ENCODE measurements at places on chromosomes 16 and 17.

GRCh38 chr17:28194382-28194781 is 124.6 kb upstream of the TMEM97 start:
- DNase-seq: no peak

DNA sequence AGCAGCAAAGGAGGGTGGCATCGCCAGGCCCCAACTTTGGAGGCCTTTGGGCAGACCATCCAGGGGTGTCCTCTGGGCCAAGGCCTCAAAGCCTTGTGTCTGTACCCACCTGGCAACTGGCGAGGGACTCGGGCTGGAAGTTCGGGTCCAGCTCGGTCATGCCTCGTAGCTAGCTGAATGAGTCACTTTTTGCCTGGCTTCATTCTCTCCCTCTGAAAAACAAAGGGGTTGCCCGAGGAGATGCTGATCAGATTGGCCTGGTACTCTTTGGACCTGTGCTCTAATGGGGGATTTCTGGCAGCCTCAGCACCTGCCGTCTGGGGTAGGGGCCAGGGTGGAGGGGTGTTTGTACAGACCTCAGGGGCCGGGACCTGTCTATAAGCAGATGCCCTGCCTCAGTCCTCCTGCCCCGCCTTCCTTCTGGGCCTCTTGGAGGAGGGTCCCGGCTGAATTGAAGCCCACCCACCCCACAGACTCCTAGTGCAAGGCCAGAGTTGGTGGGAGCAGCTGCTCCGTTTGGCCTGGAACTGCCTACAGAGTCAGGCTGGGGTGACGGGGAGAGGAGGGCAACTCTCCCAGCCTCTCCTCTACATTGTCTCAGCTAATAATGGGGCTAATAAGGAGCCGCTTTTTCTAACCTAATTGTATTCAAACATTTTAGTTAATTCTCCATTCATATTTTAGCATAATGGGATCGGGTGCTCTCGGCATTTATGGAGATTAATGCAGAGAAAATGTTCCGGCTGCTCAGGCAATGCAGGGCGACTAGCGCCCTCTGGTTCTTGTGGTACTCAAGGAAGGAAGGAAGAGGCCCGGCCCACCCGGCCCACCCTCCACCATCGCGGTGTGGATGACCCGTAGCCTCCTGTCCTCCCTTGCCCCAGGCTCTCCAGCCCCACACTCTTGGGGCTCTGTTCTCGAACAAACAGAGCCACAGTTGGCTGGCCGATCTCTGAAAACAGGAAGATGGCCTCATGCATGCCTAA is 21.4 kb upstream of the ABCC3 start:
- DNase-seq: no peak

DNA sequence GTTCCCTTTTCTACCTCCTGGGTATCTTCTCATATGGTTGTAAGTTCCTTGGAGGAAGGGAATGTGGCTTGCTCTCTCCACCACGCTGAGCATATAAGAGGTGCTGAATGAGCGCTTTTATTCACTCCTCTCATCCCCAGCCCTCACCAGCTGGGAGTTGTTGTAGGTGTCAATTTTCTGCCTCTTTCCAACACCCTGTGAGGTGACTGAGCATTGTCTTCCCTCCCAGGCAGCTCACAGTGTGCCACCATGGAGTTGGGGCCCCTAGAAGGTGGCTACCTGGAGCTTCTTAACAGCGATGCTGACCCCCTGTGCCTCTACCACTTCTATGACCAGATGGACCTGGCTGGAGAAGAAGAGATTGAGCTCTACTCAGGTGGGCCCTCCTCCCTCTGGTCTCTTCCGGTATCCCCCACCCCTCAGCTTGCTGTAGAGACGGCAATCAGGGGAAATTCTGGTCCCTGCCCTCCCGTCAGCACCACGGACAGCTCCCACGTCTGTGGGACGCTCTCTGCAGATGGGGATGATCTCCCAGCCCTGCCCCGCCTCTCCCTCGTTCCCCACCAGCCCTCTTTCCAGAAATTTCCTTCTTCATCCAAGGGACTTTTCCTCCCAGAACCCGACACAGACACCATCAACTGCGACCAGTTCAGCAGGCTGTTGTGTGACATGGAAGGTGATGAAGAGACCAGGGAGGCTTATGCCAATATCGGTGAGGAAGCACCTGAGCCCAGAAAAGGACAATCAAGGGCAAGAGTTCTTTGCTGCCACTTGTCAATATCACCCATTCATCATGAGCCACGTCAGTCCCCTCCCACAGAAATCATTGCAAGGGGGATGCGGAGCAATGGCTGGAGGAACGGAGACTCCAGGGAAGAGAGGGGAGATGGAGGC is 18.3 kb downstream of the CIITA start:
- DNase-seq: no peak

DNA sequence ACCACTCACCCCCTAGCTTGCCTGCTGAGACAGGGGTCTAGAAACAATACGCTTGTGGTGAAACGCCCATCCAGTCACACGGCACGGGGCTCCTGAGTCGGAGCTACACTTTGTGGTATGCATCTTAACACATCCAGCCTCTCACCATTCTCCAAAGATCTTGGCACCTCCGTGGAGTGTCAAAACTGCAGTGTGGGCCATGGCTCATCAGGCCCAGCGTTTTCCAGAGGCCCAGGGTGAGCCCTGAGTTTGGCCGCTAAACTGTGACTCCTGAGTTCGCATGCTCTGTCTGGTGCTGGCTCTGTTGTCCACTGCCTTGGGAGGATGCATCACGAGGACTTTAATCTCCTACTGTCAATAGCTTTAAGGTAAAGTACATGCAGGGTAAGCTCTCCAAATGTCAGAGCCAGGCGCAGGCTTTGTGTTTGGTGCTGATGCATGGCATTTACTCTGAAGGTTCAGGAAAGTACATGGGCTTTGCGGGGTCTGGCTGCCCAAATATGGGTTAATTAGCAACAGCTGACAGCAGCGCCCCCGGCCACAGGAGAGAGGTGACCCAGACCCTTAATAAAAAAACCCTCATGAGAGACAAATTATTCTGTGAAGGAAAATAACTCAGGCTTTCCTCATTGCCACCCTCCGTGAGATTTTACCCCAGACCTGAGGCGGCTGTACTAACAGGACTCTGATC is 118.4 kb downstream of the CCDC182 start:
- no peak for DNase-seq

DNA sequence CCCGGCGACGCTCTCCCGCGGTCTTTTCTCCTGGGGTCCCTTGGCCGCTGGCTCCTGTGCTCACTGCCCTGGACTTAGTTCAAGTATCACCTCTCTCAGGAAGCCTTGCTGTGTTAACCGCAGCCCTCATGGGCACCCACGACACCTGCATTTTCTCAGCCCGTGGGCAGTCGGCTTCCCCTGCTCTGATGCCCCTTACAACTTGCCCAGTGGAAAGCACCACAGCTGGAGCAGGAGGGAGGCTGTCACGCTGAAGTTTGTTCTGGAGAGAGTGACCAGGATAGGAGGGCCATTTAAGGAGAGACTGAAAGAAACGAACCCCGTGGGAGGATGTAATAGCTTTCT is 395 bp downstream of the STXBP4 start:
- DNase-seq: no peak

GRCh38 chr17:72270273-72270924 is 149.6 kb downstream of the SOX9 start:
- no peak for DNase-seq

DNA sequence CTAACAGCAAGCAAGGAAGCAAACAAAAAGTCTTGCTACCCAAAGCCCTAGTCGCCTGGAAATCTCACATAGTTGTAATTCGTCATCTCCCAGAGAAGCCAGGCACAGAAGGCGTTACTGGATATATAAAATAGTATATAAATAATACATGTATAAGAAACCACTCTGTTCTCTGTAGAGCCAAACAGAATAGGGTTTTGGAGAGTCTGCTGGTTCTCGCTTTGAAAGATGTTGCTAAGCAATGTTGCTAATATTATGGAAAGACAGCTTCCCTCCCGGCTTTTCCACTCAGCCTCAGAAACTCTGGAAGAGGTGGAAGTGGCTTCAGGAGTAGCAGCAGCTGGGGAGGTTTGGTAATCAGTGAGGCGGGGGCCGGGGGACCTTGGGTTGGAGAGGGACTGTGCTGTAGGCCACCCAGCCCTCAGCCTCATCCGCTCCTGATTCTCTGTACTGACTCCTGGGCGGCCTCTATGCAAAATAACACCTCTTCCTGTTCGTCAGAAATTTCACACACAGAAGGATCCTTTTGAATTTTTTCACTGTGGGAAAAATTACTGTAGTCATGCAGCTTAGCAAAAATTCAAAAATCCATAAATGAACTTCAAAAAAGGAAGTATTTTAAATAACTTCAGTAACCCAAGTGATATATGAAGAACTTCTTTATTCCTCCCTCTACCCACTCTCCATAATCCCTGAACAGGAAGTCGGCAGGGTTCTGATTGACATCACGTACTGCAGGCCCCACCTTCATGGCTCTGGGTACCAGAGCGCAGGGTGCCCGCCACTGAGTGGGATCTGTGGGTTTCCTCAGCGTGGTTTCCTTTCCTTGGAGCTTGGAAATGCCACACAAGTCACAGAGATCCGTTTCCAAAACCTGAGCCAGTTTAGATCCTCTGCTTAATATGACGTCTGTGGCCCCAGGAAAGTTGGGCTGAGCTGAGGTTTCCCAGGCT is 51.4 kb downstream of the RAP1GAP2 start:
- DNase-seq: no peak

DNA sequence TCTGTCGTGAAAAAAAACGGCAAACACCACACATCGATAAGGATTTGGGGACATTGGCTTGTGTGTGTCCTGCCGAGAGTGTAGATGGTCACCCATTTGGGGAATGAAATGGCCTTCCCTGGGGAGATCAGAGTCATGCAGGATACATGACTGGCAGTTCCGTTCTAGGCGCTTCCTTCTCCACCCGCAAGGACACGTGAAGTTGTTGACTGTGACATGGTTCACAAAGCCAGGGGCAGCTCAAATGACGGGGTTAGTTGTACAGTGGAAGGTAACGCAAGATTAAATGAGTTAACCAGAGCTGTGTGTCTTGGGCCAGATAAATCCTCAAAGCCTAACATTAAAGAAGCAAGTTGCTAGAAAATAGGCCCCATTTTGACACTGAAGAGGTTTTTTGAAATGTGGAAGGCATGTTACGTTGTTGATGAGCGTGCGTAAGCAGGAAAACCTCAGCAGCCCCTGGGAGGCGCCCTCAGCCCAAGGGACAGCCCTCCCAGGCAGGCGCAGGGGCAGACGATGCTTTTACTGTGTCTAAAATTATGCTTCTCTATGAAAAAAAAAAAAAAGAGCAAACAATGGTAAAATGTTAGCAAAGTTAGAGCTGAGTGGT is 35.9 kb upstream of the CHMP6 start:
- DNase-seq: no peak

- DNase-seq: no peak
Measured at GRCh38 chr16:70395345-70395901, 43.5 kb downstream of the ST3GAL2 start.

DNA sequence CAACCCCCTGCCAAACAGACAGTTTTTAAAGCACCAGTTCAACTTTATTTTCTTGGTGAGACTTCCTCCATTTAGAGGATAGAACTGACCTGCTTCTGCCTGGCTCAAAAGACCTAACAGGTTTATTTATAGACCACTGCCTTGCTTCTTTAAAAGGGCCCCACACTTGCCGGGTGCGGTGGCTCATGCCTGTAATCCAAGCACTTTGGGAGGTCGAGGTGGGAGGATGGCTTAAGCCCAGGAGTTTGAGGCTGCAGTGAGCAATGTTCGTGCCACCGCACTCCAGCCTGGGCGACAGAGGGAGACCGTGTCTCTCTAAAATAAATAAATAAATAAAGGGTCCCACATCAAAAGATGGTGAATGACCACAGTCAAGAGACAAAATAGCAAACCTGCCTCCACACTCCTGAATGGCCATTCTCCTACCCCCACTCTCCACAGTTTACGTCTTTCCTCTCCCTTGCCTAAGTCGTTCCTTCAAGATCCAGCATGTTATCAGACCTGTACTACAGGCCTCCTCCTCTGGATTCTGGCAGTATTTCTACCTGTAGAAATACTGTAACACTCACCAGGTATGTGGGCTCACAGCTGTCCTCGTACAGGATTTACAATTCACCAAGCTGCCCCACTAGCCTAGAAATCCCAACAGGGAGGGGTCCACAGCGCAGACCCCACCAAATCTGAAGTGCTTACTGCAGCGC is 95.6 kb downstream of the SMG6 start:
- no peak for DNase-seq

DNA sequence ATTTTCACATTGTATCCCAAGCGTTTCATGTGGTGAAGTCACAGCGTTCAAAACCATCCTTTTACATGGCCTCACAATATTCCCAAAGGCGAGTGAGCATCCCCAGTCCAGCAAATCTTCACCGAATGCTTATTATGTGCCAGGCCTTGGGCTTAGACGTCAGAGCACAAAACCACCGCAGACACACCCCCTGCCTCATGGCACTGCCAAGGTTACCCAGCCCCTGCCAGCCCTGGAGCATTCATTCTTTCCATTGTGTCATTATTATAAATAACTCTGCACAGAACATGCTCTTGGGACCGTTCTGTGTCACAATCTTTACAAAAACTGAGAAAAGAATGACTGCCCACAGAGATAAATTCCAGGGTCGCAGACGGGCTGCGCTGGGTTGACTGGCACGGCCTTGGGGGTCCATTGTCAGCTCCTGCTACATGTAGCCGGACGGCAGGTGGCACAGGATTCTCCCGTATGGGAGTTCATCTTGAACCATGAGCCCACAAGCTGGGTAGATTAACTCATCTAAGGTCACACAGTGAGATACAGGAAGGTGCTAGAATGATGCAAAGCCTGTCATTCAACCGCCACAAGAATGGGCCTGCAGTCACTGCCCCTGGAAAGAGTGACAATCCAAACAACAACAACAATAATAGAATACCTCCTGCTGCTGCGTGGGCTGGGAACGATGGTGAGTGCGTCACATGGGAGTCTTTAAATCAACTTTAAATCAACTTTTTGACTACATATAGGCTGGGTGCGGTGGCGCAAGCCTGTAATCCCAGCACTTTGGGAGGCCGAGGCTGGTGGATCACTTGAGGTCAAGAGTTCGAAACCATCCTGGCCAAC is 4.5 kb upstream of the NECAB2 start:
- no peak for DNase-seq

- DNase-seq: no peak
Measured at GRCh38 chr17:82737967-82738877, 2.8 kb downstream of the FN3K start.

DNA sequence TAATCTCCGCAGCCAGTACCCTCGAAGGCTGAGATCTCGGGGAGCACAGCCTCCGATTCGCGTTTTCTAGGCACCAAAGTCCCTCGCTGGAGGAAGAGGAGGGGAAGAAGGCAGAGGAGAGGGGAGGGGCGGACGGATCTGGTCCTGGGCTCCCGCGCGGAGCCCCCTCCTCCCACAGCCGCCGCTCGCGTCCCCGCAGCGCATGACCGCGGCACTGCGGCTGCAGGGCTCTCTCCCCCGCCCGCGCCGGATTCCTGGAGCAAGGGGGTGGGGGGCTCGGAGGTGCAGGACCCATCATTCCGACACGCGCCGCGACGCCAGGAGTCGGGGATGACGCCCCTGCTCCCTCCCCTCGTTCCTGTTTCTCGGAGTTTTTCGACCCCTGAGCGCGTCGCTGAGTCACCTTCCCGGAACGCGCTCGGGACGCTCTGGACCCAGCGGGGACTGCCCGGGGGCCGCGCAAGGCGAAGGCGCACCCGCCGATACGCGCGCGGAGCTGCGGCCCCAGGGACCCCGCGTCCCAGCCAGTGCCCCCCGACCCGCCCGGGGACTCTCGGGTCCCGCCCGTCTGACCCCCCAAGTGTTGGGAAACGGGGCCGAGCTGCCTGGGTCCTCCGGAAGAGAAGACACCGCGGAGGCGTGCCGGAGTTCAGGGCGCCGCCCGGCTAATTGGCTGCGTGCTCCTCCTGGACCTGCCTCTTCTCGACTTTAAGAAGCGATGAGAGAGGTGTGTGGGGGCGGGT is 1.4 kb upstream of the SPHK1 start:
- DNase-seq: no peak

Data from HCT116 (cell line).